A549 treated with ZK216348 at 1 μM for 4 hours (cell line): ENCODE measurements at places on chromosomes 5 and 9. TPM values are rescaled to one million over a fixed set of nuclear protein-coding genes. Genes with fewer than 3 reads are reported as not detected.

Gene PCDHB9
- total RNA-seq = not detected in 5 replicates

Gene RARS1
- total RNA-seq = 92.9 to 138 TPM (median 98.0 TPM) in 5 replicates

Gene FGF1
- total RNA-seq = 0.15 to 1.8 TPM (median 0.29 TPM) in 5 replicates

Gene PDE6A
- 0.19 to 0.38 TPM (median 0.25 TPM) in 5 replicates for total RNA-seq

Gene NR5A1
- total RNA-seq = 0.09 TPM in 1 of 5 replicates, not detected in the others

Gene SLC4A9
- total RNA-seq = 0.33 TPM in 1 of 5 replicates, not detected in the others

Gene KIF4B
- not detected in 5 replicates for total RNA-seq
